ENCODE measurements at places on chromosomes 12 and 14.

GRCh38 chr14:88960496-88960895 is 136.0 kb downstream of the TTC8 start:
- DNase-seq: no peak

GRCh38 chr12:84911271-84912197 is 1.1 kb downstream of the SLC6A15 start:
- DNase-seq: peak; percentile 46

DNA sequence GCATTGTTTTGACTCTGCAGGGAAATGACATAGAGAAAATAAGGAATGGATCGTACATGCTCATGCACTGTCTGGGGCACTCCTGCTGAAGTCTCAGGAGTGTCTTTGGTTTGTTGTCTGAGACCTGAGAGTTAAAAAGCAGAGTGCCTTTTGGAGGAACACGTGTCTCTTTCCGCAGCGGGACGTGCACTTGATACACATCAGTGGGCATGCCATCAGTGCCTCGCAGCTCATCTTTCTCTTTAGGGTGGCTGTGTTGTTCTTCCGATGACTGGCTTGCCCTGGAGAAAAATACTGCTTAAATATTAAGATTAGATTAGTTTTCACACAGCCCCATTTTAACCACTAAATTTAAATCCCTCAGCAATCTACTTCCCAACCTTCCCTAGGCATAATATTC is 835.9 kb downstream of the DIO2 start:
- no peak for DNase-seq

- no peak for DNase-seq
Observed at GRCh38 chr12:40525054-40525453, 167.2 kb upstream of the CNTN1 start.

DNA sequence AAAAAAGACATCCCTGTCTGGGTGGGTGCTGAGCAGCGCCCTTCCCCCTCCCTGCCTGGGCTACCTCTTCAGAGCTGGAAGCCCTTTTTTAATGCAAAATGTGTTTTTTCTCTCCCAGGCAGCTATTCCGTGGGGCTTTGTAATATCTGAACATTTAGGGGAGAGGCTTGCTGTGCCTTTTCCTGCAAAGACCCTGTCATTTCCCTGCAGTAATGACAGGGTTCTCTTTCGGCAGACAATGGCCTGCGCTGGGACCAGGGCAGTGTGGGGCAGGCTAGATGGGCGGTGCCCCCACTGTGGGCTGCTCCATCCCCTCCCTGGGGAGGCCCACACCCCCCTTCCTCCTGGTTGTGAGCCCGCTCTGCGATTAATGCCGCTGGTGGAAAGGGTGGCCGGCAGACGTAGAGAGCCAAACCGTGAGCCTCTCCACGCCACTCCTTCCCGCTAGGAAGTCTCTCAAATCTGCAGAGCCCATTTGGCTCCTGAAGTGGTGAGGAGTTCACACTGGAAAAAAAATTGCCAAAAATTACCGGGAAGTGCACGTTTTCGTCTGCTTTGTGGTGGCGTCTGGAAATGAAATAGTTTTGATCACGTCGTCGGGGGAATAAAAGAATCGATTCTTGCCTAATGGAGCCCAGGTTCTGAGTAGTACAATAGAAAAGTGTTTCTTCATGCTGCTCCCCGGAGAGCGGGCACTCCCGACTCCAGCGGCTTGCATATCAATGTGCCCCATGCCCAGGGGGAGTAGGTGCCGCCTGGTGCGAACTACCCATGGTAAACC is 31.5 kb downstream of the KIF26A start:
- no peak for DNase-seq

GRCh38 chr14:34300882-34301734 is 160.9 kb downstream of the SPTSSA start:
- peak; percentile 9 for DNase-seq

DNA sequence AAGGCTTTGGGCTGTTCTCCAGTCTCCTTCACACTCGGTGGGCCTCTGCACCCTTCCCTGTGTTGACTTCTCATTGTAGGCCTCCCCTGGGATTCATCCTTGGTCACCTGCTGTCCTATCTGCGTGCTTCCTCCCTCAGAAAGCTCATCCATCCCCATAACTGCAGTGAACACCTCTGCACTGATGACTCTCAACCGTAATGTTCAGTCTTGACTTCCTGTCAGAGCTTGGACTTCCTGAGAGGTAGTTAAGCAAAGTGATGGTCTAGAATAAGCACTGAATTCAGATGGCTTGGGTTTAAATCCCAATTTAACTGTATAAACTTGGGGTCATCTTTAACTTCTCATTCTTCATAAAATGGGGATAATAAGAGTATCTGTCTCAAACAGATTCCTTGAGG is 13.6 kb upstream of the MDM1 start:
- DNase-seq: no peak

- no peak for DNase-seq
Observed at GRCh38 chr12:52667509-52667908, 12.7 kb downstream of the KRT1 start.

DNA sequence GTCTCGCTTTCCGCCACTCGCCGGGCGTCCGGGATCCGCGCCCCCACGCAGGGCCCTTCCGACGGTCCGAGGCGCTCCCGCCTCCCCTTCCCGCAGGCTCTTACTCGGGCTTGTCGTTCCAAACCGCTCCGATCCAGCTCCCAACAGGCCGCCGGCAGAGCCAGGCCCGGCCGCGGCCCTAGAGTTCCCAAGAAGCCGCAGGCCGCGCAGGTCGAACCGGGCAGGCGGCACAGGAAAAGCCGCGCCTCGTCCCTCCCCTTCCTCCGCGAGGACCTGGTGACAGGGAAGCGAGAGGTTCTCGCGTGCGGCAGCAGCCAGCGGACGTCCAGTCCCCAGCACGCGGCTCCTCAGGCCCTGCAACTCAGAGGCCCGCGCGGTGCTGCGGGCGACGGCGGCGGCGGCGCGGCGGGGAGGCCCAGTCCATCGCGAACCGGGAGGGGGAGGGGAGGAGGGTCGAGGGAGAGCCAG is 272 bp downstream of the HECTD1 start:
- no peak for DNase-seq

- DNase-seq: no peak
Observed at GRCh38 chr12:53070877-53071492, 8.2 kb downstream of the SPRYD3 start.

DNA sequence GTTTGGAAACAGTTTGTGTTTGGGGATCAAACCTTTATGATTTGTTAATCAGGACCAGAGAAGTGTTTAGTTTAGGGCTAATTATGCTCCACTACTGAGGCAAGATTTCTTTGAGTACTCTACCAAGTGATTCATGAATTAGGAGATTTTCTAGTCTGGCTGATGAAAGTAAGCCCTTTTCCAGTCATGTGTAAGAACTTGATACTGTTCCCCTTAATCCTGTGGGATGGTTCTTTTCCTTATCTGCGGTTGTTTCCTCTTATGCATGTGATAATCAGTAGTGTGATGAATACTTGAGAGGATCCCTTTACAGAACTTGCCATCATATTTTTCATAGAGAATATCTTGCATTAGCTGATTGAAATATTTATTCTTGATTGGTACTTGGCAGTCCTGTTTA is 42.1 kb downstream of the DYRK2 start:
- DNase-seq: no peak

GRCh38 chr14:89491711-89492381 is 74.8 kb upstream of the FOXN3 start:
- no peak for DNase-seq

- DNase-seq: no peak
Observed at GRCh38 chr12:114032801-114033200, 66.7 kb upstream of the RBM19 start.

- no peak for DNase-seq
Observed at GRCh38 chr14:91140672-91141071, 26.8 kb downstream of the DGLUCY start.

GRCh38 chr14:32654106-32654505 is 284.6 kb upstream of the NPAS3 start:
- DNase-seq: no peak

DNA sequence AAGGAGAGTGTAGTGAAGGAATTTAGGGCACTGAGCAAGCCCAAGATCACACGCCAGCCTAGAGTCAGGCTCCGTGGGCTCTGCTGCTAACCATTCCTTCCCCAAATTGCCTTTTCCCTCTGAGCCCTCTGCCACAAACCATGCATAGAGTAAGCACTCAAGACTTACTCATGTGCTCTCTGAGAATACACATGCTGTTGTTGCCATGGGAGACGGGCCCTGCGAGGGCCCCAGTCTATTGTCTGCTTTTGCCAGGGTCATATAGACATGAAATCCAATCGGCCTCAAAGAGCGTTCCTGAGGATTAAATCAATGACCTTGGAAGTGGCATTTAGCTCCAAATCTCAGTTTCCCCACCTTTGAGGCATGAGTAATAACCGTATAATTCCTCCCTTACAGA is 48.7 kb upstream of the WSCD2 start:
- no peak for DNase-seq

- no peak for DNase-seq
Observed at GRCh38 chr12:45014396-45014795, 36.5 kb downstream of the DBX2 start.

DNA sequence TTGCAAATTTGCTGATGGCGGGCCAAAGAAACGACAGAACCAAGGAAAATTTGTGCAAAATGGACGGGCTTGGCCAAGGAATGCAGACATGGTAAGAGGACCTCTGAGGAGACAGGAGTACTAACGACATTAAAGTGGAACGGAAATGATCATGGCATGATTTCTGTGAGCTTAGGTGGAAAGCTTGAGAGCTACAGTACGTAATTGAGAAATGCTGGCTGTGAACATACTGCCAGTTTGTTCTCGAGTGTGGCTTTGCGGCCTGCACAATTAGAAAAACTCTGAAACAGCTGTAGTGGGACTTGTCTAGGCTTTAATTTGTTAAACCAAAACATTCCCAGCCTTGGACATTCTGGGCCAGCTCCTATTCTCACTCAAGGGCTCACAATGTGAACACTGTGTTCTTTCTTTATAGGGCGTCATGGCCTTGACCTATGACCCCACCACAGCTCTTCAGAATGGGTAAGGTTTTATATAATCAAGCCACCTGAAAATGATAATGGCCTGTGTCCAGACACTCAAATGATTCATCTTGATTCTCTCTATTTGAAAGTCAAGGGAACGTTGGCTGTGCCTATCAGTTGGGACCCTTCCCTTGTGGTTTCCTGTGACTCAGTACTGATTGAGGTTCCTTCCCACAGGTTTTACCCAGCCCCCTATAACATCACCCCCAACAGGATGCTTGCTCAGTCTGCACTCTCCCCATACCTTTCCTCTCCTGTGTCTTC is 48.5 kb downstream of the BAZ2A start:
- DNase-seq: no peak

GRCh38 chr12:65662590-65662989 is 161.7 kb upstream of the HMGA2 start:
- DNase-seq: no peak

DNA sequence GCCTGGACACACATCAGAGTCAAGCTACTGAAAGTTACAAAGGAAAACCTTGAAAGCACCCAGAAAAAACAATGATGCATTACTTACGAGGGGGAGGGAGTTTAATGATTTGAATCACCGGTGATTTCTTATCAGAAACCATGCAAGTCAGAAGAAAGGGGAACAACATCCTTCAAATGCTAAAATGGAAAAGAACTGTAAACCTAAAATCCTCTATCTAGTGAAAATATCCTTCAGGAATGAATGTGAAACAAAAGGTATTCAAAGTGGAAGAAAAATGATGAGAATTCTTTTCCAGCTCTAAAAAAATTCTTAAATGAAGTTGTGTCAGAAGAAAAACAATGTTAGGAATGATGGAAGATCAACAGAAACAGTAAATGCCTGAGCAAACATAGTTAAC is 16.8 kb downstream of the SCAF11 start:
- no peak for DNase-seq

GRCh38 chr12:20438299-20438779 is 70.0 kb downstream of the PDE3A start:
- DNase-seq: no peak

DNA sequence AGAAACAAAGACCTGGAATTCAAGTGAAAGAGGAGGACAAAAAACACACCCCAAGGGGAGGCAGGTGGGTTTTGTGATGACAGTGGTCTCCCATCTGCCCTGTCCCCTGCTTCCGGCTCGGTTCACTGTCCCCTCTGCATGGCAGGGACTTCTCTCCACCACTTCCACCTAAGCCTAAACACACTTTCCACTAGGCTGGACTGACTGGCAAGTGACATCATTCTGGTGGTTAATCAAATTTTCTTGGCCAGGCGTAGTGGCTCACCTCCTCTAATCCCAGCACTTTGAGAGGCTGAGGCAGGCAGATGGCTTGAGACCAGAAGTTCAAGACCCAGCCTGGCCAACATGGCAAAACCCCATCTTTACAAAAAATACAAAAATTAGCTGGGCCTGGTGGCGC is 11.9 kb downstream of the PLEKHG6 start:
- DNase-seq: no peak

- no peak for DNase-seq
Observed at GRCh38 chr12:57097554-57097835, 8.6 kb downstream of the NAB2 start.

GRCh38 chr14:101134851-101135433 is 231.4 kb upstream of the RTL1 start:
- no peak for DNase-seq

All from DMS 273 treated with DMSO at 0.1 percent for 48 hours (cell line).